ENCODE measurements at places on chromosomes 5 and 9.

GRCh38 chr5:179852993-179853547, 5.5 kb downstream of the MRNIP start:
- no peak for DNase-seq

- DNase-seq, result no peak
These were observed 70.4 kb downstream of the ARRDC3 start for GRCh38 chr5:91312698-91313097.

GRCh38 chr5:93072831-93073459, 508.1 kb downstream of the NR2F1-AS1 start:
- DNase-seq, result peak; percentile 36

DNA sequence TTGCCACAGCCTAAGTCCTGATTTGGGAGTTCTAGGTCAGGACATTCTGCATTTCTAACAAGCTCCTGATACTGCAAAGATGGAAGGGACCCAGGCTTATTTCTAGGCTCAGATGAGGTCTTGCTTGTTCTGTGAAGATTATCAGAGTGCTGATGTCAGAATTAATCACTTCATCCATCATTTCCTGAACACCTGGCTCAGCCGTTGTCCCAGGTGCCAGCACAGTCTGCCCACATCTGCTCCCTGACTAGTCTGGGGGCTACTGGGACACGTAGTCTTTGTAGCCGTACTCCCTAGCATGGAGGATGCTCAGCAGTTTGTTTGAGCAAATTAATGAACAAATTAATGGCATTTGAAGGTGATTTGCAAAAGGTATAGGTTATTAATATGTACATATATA, 17.9 kb upstream of the SPINK4 start:
- DNase-seq, result no peak

GRCh38 chr5:105754056-105754455, 1916.7 kb downstream of the EFNA5 start:
- DNase-seq, result no peak

GRCh38 chr5:159217236-159217635, 7.9 kb upstream of the RNF145 start:
- DNase-seq, result no peak

GRCh38 chr5:65512170-65512937, 30.6 kb upstream of the ADAMTS6 start:
- no peak for DNase-seq

GRCh38 chr5:68242743-68243142, 27.2 kb downstream of the PIK3R1 start:
- DNase-seq, result peak; percentile 61

DNA sequence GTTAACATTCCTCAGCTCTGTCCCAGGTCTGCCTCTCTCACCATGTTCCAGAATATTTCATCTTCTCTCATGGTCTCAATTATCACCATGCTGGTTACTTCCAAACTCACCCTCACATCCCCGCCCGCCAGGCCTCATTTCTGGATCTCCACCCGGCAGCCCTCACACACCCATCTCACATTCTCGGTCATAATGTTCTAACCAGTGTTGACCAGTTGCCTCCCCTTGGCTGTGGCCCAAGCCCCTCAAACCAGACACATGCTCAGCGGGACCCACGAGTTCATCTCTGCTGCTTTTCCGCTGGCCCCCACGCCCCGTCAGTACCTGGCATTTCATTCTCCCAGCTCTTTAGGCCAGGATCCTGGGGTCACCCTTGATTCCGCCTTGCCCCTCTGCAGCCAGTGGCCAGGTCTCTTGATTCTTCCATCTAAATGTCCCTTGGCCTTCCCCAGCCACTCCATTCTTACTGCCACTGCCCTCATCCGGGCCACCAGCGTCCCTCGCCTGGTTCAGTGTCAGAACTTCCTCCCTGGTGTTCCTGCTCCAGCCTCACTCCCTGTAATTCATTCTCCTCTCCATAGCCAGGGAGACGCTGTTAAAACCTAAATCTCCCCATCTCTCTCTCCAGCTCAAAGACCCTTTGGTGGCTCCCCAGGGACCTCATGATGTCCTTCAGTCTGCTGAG, 141.7 kb downstream of the MVB12B start:
- no peak for DNase-seq

Data from brain microvascular endothelial cell (primary cell).